ENCODE measurements at places on chromosomes 7 and 10.

GRCh38 chr10:29811751-29812427, 177.1 kb upstream of the SVIL start:
- DNase-seq = peak; percentile 26

- no peak for DNase-seq
Measured at GRCh38 chr7:48376263-48376662, 205.0 kb downstream of the ABCA13 start.

DNA sequence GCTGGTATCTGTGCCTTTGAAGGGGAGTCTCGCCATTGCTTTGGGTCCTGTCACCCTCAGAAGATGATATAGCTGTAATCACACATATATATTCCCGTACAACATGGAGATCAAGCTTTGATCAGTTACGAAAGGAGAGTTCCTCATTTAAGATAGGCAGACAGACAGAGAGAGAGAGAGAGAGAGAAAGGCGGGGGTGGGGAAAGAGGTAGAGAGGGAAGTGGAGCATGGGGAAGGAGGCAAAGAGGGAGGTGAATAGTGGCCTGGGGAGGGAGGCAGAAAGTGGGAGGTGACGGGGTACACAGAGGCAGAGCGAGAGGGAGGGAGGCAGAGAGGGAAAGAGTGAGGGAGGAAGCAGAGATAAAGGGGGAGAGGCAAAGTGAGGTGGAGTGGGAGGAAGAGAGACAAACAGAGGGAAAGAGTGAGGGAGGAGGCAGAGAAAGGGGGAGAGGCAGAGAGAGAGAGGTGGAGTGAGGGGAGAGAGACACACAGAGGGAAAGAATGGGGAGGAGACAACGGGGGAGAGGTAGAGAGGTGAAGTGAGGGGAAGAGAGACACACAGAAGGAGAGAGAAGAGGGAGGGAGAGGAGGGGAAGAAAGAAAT, 44.6 kb upstream of the C1QL3 start:
- DNase-seq = no peak

- no peak for DNase-seq
Measured at GRCh38 chr10:78045237-78045636, 11.6 kb downstream of the RPS24 start.

DNA sequence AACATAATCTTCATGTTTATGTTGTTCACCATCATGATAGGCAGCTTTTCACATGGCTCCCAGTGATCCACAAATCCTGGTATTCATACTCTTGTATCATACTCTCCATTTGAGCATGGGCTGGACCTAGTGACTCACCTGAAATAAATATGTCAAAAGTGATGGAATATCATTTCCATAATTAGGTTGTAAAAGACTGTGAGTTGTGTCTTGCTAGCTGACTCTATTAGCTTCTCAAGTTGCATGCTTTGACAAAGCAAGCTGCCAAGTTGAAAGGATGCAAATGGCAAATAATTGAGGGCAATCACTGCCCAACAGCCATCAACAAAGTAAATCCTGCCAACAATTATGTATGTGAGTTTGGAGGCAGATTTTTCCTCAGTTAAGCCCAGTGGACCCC, 300.4 kb downstream of the AHR start:
- DNase-seq = no peak

GRCh38 chr10:95628786-95629185, 27.7 kb downstream of the ALDH18A1 start:
- peak; percentile 61 for DNase-seq

- peak; percentile 76 for DNase-seq
Measured at GRCh38 chr10:95445223-95445836, 115.8 kb downstream of the SORBS1 start.

DNA sequence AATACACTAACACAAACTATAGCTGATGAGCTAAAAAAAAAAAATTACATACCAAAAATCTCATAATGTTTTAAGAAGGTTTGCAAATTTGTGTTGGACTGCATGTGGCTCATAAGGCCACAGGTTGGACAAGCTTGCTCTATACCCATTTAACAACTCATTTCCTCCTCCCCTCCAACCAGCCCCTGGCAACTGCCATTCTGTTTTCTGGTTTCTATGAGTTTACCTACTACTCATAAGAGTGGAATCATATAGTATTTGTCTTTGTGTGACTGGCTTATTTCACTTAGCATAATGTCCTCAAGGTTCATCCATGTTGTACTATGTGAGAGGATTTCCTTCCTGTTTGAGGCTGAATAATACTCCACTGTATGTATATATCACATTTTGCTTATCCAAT, 100.4 kb upstream of the ARHGAP21 start:
- no peak for DNase-seq

DNA sequence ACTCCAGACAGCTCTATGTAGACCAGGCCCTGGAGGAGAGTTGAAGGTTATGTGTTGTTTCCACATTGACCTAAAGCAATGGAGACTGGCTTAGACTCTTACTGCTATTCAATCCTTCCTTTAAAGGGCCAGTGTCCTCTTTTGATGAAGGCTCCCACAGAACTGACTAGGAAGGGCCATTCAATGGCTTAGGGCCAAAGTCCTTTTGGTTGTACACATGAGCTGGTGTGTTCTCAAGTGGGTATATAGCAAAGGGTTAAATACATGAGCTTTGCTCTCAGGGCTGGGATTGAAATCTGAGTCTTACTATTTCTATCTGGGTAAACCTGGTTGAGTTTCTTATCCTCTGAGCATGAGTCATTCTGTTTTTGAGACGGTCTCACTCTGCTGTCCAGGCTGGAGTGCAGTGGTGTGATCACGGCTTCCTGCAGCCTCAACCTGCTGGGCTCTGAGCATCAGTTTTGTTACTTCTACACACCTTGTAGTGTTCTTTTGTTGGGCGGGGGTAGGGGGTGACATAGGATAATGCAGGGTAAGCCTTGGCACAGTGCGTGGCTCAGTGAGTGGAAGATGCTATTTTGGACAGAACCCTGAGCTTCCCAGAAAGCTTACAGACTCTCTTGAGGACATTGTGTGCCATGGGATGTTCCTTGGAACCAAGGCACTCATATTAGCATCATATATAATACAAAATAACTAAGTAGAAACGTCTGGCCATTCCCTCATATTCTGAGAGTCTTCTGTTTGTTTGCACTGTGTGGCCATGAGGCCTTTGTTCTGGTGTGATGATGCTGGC, 90.1 kb downstream of the ABCC2 start:
- no peak for DNase-seq

DNA sequence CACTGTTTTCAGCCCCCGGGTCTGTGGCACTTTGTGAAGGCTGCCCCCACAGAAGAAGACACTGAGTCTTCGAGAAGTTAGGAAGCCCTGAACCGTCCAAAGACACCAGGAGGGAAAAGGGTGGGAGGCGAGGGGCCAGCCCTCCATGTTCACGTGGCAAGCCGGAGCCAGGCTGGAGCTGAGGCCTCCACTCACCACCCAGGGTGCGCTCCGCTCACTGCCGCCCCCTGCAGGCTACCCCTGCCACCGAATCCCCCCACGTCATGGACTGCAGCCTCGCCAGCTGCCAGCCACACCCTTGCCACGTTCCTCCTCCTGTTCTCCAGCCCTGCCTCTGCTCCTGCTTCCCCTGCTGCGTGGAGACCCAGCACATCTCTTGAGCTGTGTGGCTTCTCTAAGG, 59.0 kb upstream of the EN2 start:
- DNase-seq = no peak

DNA sequence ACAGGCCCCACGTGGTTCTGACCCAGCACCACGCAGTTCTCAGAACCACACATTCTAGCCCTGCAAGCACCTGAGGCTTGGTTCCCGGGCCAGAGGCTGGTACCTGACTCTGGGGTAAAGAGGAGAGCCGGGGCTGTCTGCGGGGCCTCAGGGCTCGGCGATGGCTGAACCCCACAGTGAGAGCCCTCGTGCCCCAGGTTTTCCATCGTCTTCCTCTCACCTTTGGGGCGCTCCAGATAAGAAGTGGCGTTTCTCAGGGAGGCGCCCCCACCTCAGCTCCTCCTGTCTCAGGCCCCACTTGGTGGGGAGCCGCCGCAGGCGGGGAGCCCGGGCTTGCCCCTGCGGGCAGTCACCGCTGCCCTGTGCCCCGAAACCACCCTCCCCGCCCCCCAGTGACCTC, 2.2 kb upstream of the LANCL2 start:
- DNase-seq = no peak

DNA sequence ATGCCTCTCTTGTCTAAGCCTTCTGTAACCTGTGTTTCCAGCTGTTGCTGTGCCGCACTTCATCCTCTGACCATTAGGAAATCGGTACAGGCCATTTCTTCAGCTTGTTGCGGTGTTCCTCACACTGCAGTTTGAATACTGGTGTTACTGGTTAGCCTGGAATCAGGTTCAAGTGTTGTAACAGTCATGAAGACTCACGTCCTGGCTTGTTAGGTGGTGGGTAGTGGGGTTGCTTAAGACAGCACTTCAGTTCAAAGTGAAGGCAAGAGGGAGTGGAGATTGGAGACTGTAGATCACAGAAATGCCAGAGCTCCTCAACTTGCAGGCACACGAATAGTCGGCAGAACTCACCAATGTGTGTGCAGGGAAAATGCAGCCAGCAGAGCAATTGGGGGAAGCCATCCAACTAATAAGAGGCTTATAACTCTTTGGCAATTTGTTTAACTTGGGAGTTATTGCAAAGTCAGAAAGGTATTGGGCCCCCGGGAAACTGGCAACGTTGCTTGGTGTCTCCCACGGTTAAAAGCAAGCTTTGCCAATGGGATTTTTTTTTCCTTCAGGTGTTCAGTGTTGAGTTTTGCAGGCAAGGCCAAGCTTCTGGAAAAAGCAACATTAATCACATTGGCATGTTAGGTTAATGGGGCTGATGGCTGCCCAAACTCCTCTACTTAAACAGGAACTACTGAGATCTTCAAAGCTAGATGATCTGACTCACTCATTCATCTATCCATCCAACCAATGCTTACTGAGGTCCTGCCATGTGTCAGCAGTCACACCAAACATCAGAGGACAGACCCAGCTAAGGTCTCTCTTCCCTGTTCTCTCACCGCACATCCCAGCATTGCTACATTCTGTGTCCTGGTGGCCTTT, 380.9 kb downstream of the GATA3 start:
- no peak for DNase-seq

DNA sequence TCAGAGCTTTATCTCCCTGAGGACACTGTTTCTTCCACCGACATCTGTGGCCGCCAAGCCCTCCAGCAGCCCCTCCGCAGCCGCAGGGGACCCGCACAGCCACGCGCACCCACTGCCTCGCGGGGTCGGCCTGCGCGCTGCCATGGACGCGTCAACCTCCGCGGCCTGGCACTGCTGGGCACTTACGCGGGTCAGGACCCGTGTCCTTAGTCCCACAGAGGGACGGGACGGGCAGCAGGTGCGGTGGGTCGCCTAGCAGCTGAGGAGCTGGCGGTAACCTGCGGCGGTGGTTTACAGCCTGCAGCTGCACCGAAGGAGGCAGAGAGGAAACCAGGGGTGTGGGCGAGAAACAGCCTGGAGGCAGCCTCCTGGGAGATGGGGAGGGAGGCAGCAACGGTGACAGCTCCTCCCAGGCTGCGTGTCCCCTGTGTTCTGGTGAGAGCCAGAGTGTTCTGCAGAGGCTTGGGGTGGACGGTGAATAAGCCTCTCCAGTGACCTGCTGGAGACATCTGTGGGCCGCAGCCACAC, 61.3 kb downstream of the SEC61G start:
- DNase-seq = no peak

- no peak for DNase-seq
Measured at GRCh38 chr7:30925913-30926312, 14.3 kb downstream of the AQP1 start.

GRCh38 chr7:33422825-33423645, 293.7 kb downstream of the BBS9 start:
- DNase-seq = no peak

DNA sequence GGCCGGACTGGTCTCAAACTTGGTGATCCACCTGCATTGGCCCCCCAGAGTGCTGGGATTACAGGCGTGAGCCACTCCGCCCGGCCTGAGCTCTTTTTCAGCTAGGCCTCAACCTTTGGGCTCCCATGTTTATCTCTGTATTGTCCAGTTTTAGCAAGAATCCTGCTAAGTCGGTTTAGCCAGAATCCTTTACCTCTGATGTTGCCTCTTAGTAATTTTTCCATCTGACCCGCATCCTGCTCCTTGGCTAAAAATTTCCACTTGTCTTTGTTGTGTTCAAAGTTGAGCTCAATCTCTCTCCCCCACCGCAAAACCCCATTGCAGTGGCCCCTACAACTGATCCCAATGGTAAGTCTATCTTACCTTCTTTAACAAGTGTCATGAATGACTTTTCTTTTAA, 20.7 kb upstream of the ST7 start:
- DNase-seq = no peak

DNA sequence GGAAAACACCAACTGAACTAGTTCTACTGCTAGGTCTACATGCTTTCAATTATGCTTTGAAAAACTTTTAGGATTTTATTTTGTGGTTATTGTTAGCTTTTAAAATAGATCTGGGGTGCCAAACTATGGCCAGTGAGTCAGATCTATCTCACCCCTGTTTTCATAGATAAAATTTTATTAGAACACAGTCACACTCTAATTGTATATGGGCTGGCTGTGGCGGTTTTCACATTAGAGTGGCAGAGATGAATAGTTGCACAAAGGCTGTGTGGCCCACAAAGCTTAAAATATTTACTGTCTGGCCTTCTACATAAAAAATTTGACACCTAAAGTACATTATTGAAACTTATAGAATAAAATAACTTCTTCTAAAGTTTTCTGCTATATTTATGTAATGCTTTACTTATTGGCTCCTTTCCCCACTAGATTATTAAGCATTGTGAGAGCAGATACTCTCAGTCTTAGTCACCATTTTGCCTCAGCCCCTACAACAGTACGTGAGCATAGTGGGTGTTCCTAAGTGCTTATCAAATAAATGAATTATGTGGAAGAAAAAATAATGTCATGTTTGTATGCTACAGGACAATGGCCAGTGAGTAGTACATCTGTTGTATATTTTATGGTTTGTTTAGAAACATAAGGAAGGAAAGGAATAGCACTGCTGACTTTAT, 5.4 kb upstream of the SUV39H2 start:
- DNase-seq = no peak

GRCh38 chr10:77726301-77726700, 88.7 kb upstream of the KCNMA1 start:
- no peak for DNase-seq

GRCh38 chr10:79981450-79982361, 32.8 kb upstream of the SFTPD start:
- DNase-seq = peak; percentile 60

DNA sequence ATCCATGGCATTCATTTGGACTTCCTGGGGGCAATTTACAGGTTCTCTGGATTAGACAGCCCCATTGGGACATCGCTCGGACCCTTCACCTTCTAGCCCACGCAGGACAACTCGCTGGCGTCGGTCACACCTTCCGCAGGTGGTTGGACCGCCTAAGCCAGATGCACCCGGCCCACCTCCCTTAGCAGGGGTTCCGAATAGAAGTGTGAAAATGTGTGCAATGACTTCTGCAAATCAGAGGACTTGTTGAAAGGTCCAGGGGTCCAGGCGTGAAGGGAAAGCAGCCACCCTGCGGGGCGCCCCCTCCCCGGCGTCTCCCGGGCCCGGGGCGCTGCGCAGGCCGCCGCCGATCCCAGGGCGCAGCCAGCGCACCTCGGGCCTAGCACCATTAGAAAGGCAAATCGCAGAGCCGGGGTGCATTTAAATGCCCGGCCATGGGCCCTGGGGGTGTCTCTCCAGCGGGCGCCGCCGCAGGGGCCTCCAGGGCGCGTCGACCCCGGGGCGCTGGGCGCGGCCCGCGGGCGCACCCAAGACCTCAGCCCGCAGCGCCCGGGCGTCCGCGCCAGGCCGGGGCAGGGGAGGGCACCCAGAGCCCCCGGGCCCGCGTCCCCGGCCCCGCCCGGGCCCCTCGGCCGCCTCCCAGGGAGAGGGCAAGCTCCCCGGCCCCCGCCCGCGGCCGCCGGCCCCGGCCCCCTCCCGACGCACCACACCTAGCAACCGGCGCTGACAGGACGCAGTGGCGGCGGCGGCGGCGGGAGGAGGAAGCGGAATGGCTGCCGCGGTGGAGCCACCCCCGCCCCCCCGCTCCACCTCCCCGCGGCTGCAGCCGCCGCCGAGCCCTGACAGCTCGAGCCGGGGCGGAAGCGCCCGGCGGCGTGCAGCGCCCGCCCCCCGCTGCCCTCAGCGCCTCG, 1.2 kb downstream of the JAZF1 start:
- peak; percentile 80 for DNase-seq
